ENCODE measurements at places on chromosomes 5 and 9.

DNA sequence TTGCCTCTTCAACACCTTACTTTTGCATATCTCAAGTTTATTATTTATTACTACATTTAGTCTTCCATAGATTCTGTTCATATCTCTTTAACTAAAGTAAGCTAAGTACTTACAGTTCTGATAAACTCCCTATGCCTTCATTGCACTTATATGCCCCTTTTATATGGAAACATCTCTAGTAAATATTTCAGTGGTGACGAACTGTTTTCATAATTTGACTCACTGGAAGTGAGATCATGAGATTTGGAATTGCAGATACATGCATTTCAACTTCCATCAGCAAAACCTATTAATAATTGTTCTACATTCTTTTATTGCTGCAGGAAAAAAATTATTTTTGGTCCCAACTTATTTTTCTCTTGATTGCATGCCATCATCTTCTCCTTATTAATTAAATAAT is 263.5 kb downstream of the CD180 start:
- ATAC-seq, result no peak

DNA sequence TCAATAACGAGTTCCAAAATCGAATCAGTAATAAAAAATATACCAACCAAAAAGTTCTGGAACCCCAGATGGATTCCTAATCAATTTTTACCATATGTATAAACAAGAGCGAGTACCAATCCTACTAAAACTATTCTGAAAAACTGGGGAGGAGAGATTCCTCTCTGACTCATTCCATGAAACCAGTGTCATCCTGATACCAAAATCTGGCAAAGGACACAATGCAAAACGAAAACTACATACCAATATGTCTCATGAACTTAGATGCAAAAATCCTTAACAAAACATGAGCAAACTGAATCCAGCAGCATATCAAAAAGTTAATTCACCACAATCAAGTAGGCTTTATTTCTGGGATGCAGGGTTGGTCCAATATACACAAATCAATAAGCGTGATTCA is 30.5 kb upstream of the MACIR start:
- ATAC-seq, result no peak

- ATAC-seq, result no peak
Observed at GRCh38 chr9:123437201-123437600, 81.2 kb downstream of the CRB2 start.

- no peak for ATAC-seq
Observed at GRCh38 chr5:72847439-72847838, 31.0 kb downstream of the TNPO1 start.

- no peak for ATAC-seq
Observed at GRCh38 chr5:177469750-177470525, 3.5 kb downstream of the DBN1 start.

- no peak for ATAC-seq
Observed at GRCh38 chr5:82728926-82729702, 348.1 kb downstream of the TMEM167A start.

GRCh38 chr5:151706906-151707305 is 20.2 kb upstream of the SPARC start:
- ATAC-seq, result no peak

DNA sequence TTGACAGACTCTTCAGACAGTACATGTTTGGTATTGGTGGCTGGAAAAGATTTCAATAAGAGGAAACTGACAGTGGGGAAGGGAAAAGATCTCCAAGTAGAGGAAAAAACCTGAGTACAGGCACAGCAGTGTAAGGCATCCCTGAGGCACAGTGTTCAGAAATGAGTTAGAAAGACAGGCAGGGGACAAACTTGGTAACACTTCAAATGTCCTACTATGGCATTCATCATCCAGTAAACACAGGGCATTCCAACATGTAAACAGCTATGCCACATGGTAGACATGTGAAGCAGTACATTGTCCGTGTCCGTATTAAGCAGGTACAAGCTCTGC is 45.0 kb upstream of the NR5A1 start:
- no peak for ATAC-seq

GRCh38 chr9:129145841-129146292 is 32.2 kb downstream of the IER5L start:
- no peak for ATAC-seq

- no peak for ATAC-seq
Observed at GRCh38 chr9:81396528-81396927, 292.8 kb downstream of the TLE1 start.

GRCh38 chr9:132671620-132672412 is 1.6 kb downstream of the GTF3C4 start:
- peak; percentile 54 for ATAC-seq

DNA sequence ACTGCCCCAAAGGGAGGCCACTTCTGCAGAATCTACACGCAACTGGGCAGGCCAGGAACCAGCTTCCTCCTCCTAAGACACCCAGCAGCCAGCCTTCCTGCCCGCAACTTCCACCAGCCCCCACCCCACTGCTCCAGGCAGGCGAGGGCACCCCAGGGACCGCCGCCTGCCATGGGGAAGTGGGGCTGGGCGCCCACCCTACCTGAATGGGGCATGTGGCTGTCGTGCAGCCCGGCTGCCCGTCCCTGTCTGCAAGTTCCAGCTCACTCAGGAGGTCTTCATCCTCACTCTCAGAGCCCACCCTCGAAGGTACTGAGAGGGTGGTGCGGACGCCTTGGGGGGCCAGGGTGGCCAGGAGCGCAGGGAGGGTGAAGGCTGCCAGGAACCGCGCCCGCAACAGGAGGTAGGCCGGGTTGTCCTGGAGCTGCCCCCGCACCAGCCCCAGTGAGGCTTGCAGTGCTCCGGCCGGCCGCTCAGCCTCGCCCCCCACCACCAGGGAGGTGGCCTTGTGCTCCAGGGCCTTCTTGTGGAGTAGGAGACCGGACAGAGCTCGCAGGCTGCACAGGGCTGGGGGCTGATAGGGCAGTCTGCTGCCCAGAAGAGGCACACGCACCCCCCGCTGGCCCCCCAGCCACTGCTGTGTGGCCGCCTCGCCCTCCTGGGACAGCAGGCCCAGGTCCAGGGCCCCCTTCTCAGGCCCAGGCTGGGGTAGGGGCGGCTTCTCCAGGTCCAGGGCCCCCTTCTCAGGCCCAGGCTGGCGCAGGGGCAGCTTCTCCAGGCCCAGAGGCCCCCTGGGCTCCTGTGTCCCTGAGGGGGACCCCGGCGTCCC is 4.1 kb upstream of the CARD9 start:
- ATAC-seq, result no peak

GRCh38 chr9:114264806-114265550 is 57.9 kb upstream of the ORM1 start:
- ATAC-seq, result no peak

GRCh38 chr5:151286246-151286645 is 17.3 kb downstream of the SLC36A3 start:
- no peak for ATAC-seq

DNA sequence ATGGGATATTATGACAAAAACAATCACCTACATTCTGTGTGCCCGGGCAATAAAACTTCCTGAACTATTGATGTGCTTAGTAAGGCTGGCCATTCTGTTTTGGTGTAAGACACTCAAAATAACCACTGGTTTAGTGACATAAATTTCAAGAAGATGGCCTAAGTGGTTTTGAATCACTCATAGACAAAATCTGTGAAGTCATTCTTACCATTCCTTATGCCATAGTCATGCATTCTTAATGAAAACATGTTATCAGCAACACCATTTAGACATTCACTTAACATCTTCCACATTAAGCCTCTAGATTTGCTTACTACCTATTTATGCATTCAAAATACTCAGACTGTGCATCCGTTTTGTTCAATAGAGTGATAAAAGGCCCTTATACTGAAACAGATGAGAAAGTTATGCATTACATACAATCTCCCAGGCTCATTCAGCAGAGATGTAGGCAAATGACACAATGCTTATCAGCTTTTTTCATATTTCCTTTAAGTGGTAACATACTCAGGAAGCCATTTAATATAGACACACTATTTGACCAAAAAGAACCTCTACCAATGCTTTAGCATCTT is 848.8 kb upstream of the DMAC1 start:
- no peak for ATAC-seq

- no peak for ATAC-seq
Observed at GRCh38 chr9:38075272-38075671, 6.2 kb upstream of the SHB start.

DNA sequence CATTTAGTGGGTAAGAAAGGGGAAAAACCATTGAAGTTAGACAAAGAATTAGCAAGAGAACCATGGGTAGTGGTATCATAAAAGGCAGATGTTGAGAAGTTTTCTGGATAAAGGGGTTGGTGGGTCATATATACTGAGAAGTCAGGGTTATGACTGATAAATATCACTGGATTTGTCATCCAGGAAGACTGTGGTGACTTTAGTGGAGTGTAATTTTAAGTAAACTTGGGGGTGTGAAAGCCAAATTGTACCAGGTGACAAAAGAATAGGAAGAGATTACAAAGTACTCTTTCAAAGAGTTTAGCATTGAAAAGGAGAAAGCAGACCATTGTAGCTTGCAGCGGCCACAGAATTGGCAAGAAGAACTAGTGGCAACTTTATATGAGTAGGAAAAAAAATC is 315.2 kb upstream of the DMAC1 start:
- no peak for ATAC-seq

- ATAC-seq, result no peak
Observed at GRCh38 chr5:127086589-127086988, 13.3 kb upstream of the C5orf63 start.

- no peak for ATAC-seq
Observed at GRCh38 chr5:152089644-152090043, 165.0 kb upstream of the GLRA1 start.

DNA sequence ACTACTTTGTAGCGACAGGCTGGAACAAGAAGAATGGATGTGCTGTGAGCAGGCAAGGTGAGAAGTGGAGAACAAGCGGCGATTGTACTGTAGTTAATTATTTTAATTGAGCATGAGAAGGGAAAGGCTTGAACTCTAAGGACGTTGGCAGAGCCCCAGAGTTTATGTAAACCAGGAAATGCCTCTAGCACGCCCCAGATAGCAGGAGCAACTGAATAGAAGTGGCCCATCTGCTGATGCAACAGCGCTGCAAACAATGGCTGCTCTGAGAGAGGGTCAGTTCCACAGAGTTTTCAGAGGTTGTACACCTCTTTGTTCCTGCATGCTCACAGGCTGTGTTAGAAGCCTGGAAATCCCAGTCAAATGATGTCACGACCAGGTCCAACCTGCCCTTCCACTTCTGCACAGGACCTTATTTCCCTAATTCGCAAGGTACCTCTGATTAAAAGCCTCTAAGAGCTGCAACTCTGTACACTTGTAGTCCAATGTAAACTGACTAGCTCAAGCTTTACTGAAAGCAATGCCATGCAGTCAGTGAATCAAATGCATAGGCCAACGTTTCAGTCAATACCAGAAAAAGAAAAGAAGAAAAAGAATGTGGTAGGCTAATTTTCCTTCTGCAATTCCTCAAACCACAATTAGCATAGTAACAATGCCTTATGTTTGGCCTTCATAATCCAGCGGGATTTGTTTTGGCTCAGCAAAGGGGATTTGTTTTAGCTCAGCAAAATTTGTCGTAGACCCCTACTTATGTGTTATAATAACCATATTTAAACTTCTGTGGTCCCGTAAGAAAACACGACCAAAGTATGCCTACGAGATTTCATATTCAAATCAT is 119.6 kb upstream of the RETREG1 start:
- ATAC-seq, result no peak

GRCh38 chr9:120729791-120730241 is 15.5 kb upstream of the MEGF9 start:
- ATAC-seq, result no peak

GRCh38 chr5:172561151-172561550 is 79.9 kb upstream of the NEURL1B start:
- ATAC-seq, result no peak

- no peak for ATAC-seq
Observed at GRCh38 chr9:108811944-108812343, 43.8 kb downstream of the ACTL7B start.

- no peak for ATAC-seq
Observed at GRCh38 chr5:88474574-88474973, 205.9 kb upstream of the TMEM161B start.

DNA sequence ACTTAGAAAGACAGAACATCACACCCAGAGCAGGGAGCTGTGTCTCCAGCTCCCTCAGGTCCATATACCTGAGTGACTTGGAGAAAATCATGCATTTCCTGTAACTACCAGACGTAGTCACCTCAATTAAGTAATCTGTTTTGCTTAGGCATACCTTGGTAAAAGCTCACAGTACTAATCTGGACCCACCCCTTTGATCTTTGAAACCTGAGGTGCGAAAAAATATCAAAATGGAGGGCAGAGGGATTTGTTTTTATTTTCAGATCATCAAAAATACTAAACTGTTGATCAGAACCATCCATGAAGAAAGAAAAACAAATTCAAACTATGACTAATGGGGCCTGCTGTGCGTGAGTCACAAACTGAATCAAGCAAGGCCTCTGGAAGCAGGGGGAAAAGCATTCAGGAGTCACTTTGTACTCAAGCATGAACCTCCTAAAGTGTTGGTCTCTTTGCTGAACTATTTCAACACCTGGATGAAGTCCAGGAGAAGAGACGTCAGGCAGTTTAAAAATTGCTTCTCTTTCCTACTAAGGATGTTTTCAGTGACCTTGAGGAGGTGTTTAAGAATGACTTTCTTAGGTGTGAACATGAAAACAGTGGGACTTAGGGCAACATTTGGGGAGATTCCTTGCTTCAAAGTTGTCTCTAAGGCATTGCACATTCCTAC is 76.3 kb downstream of the MUSK start:
- ATAC-seq, result no peak

DNA sequence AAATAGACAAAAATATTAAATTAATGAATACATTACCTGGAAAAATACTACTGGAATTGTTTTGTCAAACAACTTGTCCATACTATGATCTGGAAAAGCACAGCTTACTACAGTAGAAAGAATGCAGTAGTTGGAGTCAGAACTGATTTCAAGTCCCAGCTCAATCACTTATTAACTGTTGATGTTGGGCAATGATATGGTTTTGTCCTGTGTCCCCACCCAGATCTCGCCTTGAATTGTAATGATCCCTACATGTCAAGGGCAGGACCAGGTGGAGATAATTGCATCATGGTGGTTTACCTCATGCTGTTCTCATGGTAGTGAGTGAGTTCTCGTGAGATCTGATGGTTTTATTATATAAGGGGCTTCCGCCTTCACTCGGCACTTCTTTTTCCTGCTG is 247.5 kb downstream of the CD180 start:
- no peak for ATAC-seq

- no peak for ATAC-seq
Observed at GRCh38 chr5:32115985-32116384, 58.1 kb downstream of the GOLPH3 start.

- no peak for ATAC-seq
Observed at GRCh38 chr5:170444969-170445505, 55.9 kb upstream of the KCNMB1 start.

- no peak for ATAC-seq
Observed at GRCh38 chr5:82792096-82792495, 285.1 kb downstream of the TMEM167A start.

DNA sequence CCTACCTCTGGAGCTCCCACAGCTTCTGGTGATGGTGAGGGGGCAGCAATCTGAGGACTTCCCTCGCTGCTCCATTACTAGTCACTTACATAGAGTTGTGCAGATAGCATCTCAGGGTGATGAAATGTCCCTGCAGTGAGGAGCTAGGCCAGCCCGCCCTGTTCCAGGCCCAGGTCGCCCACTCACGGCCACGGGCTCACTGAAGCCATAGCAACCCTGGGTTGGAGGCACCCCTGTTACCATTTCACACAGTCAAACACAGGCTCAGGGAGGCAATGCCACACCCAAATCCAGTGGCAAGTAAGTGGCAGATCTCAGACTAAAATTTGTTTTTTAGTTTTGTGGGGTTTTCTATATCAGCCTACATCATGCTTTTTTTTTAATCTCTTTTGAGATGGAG is 19.6 kb downstream of the SH2D3C start:
- no peak for ATAC-seq

GRCh38 chr5:113276001-113276400 is 158.8 kb downstream of the TSSK1B start:
- ATAC-seq, result no peak

Data from activated CD4-positive, CD25-positive, alpha-beta regulatory T cell treated with anti-CD3 and anti-CD28 coated beads, Interleukin-2, amount 50 U/mL, for 24 hours (primary cell).